Esophagus squamous epithelium (tissue), 5 donors: ENCODE measurements at places on chromosomes 5 and 9.

GRCh38 chr9:128805661-128806060 lies 12.6 kb upstream of the ENDOG start:
- DNase-seq = no peak

DNA sequence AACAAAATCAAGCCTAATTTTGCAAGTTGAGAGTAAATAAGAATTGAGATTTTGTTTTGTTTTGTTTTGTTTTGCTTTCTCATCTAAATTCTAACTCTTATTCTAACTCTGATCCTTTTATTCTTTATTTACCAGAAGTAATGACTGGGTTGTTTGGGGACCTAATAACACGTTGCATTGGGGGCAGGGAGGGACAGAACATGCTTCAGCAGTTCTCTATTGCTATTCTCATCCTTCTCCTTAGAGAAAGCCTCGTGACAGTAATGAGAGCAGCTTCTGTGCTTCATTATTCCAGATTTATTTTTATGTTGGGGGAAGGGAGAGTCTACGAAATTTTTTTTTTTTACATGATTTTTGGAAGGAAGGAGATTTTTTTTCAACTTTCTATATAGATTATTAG lies 21.1 kb downstream of the CPEB4 start:
- DNase-seq = no peak

GRCh38 chr5:158198636-158199035 lies 339.7 kb upstream of the CLINT1 start:
- DNase-seq = no peak

- DNase-seq = no peak
Observed at GRCh38 chr5:30662373-30662772, 531.1 kb upstream of the CDH6 start.

DNA sequence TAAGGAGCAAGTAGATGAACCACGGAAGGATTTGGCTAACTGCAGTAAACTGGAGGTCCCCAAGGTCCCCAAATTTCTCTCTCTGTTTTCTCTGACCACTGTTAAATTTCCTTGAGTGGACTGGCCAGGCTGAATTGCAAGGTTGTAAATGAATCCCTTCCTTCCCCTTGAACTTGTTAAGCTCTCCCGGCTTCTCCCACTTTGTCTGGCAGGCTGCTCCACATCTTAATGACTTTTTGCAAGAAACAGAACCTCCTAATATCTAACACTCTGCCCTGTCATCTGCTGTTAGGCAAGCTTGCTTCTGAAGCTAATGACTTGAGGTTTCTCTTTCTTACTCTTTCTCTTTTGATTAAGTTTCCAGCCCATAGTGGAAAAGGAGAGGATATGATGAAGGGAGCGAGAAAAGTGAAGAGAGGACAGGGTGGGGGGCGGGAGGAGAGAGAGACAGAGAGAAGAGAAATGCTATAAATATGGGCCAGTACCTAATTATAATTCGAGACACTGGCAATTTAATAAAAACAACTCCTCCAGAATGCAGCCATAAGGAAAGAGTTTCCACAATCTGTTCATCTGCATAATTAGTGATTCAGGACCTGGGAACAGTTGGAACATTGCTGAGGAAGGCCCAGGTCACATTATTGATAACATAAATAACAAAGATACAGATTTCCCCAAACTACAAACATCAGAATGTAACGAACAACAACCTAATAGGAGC lies 437.3 kb upstream of the MPDZ start:
- no peak for DNase-seq

- no peak for DNase-seq
Observed at GRCh38 chr9:69086312-69086711, 50.8 kb downstream of the FXN start.

DNA sequence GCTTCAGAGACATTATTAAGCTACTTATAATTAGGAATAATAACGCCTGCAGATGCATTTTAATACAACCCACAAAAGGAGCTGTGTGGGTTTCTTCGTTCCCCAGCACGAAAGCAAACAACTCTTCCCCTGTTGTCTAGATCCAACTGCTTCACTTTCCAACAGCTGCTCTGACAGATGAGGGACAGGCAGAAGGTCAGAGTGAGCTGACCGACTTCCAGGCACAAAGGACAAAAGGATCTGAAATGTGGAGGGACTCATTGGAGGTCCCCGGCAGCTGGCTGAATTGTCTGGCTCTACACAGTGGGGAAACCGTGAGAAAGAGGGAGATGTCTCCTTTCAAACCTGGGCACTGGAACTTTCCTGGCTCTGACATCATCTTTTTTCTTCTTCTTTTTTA lies 79.1 kb upstream of the ALDH1B1 start:
- no peak for DNase-seq

DNA sequence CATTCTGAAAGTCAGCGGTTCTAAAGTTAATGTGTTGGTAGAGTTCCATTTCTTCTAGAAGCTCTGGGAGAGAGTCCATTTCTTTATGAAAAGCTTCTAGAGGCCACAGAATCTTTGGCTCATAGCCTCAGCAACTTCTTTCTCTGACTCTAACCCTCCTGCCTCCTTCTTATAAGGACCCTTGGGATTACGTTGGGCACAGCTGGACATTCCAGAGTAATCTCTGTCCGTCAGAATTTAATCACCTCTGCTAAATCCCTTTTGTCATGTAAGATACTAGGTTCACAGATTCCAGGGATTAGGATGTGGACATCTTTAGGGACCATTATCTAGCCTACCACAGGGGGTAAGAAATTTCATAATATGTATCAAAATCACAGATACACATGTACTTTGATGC lies 22.6 kb upstream of the ANKDD1B start:
- no peak for DNase-seq

- DNase-seq = no peak
Observed at GRCh38 chr9:133130685-133131244, 9.7 kb upstream of the RALGDS start.

GRCh38 chr5:58412932-58413331 lies 47.0 kb downstream of the PLK2 start:
- DNase-seq = no peak

- DNase-seq = no peak
Observed at GRCh38 chr9:35516479-35516878, 26.6 kb downstream of the RUSC2 start.

GRCh38 chr5:141260458-141261237 lies 15.5 kb downstream of the PCDHB15 start:
- DNase-seq = no peak

DNA sequence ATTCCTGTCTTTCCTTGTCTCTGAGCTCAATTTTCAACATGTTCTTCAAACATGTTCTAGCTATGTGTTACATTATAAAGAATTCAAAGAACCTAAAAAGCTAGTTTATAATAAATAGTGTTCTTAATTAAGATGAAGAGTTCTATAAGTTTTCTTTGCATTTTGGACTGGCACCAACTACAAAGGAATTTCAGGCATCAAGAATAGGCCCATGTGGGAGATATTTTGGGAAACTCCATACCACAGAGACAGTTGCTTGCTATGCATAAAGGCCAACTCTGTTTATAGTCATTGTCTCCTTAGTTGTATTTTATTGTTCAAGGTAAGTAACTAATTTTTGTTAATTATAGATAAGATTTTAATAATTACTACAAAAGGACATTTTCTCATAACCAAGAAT lies 4.5 kb downstream of the SLF1 start:
- DNase-seq = no peak

DNA sequence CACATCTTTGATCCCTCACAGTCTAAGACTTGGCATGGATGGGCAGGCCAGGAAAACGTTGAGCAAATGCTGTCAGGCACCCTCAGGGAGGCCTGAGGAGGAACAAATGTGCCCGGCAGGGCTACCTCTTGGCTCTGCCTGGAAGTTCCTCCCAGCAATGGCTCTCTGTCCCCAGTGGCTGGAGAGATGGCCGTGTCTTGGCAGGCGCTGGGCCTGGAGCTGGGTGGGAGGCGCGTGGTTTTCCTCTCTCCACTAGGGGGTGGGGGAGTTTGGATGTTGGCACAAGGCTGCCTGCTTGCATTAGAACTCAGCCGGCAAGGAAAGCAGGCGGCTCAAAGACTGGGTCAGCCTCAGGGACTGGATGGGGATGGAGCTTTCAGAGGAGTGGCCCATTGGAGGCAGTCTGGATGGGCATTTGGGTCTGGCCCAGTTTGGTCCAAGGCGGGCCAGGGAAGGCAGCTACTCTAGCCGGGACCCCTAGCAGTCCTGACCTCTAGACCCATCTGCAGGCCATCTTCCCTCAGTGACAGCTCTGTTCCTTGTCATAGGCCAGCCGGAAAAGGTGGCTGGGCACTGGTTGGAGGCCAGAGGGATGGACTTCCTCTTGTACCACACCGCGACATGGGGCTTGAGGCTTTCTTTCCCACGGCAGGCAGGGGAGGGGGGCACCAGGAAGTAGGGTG lies 68.2 kb upstream of the STC2 start:
- DNase-seq = no peak

DNA sequence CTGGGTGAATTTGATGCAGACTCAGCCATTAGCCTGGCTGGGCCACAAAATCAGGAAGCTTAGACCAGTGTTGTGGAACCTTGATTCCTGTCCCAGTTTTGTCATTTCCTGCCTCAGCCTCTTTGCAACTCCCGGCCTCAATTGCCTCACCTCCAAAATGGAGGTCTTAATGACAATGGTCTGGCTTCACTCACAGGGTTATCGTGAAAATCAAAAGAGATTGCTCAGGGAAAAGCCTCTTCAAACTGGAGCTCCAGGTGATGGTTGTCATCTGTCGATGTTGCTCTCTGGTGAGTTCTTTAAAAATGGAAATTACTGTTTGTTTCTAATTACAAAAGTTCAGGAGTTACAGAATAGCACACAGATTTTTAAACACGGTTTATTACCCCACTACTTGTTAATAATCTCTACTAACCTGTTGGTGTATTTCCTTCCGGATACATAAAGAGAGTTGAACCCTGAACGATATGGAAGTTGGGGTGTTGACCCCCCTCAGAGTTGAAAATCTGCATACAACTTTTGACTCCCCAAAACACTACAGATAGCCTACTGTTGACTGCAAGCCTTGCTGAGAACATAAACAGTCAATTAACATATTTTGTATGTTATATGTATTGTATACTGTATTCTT lies 109.9 kb upstream of the CPEB4 start:
- no peak for DNase-seq

DNA sequence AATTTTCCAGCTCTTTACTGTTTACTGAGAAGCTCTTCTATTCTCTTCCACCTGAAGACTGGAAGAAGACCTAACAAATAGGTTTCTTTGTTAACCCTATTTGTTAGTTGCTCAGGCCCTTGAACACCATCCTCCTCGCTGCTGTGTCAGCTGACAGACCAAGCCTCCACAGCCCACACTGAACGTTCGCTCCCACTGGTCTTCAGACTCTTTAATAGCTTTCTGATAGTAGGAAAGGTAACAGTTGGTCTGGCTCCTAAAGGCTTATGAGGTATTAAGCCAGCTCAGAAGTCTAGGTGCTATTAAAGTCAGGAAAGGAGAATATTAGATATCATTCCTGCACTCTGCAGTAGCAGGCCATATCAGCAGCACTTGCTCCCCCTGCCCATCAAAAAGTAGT lies 23.3 kb upstream of the F2R start:
- DNase-seq = no peak

GRCh38 chr5:97553604-97554452 lies 370.8 kb upstream of the RIOK2 start:
- no peak for DNase-seq

DNA sequence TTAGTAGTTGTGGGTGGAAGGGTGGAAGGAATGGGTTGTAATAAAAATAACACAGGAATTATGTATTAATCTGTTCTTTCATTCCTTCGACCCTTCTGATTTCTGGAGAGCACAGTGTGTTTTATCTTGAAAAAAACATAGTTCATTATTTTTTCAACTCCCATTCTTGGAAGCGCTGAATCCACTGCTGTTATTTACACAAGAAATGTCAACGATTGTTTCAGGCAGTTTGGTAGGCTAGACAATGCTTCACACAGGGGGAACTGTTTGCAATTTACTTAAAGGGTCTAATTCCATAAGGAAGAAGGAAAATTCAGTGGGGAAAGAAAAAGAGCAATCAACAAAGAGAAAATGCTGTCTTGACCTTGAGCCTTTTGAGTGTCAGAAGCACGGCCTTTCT lies 142.9 kb downstream of the TLE1 start:
- DNase-seq = no peak

DNA sequence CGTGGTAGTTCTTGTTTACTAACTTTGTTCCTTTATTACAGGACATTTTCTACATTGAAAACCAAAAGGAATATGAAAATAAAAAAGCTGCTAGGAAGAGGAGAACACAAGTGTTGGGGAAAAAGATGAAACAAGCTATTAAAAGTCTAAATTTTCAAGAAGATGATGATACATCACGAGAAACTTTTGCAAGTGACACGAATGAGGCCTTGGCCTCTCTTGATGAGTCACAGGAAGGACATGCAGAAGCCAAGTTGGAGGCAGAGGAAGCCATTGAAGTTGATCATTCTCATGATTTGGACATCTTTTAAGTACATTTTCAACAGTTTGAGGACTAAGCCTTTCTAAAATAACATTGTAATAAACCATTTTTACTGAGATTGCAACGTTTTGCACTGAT lies 23.8 kb downstream of the PHAX start:
- DNase-seq = no peak

GRCh38 chr9:106632621-106633020 lies 230.3 kb upstream of the ZNF462 start:
- no peak for DNase-seq

GRCh38 chr5:67900514-67900913 lies 315.0 kb upstream of the PIK3R1 start:
- DNase-seq = no peak

GRCh38 chr9:128554155-128554862 lies 1.9 kb downstream of the SPTAN1 start:
- no peak for DNase-seq

- DNase-seq = no peak
Observed at GRCh38 chr5:10588779-10589447, 25.0 kb downstream of the ANKRD33B start.
